ENCODE measurements at places on chromosomes 1 and 21. TPM values are rescaled to one million over a fixed set of nuclear protein-coding genes. Genes with fewer than 3 reads are reported as not detected.

The AMPD1 gene
- polyA plus RNA-seq, result not detected

DNA sequence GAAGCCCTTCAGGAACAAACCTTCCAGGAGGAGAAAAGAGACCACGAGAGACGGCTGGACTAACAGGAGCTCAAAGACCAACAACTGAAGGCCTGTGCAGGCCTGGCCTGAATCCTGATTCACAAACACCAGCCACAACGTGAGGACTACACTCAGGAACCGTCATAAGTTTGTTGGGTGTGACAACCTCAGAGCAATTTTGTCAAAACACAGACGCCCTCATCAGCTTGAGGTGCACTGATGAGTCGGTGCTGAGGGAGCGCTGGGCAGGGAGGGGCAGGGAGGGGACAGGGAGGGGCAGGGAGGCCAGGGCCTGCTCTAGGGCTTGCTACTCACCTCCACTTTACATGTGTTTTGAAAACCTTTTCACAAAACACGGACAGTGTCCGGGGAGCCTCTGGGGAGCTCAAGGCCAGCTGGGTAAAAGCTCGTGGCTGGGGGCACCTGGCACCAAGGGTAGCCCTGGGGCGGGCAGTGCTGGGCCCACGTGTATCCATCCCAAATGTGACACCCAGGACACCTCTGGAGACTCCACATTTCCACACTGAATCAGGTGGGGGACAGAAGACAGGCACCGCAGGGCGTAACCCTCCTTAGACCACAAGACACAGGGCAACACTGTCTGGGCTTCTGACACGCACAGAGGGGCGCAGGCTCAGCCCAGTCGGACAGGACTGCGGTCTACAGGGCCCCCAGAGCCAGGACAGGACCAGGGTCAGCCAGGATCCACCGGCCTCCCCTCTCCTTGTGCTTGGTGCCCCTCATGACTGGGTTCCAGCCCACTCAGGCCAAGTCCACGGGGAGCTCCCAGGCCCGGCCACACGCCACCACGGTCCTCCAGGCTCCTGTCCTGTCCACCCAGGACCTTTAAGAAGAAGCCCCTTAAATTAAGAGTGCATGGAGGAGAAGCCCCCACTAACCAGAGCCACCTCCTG lies 16.5 kb downstream of the LSS start:
- DNase-seq, result no peak

- no peak for DNase-seq
These were observed 8.4 kb upstream of the USP33 start for GRCh38 chr1:77768006-77768405.

The HEYL gene
- 7.6 TPM for polyA plus RNA-seq

The ELAVL4 gene
- polyA plus RNA-seq, result 0.04 TPM

DNA sequence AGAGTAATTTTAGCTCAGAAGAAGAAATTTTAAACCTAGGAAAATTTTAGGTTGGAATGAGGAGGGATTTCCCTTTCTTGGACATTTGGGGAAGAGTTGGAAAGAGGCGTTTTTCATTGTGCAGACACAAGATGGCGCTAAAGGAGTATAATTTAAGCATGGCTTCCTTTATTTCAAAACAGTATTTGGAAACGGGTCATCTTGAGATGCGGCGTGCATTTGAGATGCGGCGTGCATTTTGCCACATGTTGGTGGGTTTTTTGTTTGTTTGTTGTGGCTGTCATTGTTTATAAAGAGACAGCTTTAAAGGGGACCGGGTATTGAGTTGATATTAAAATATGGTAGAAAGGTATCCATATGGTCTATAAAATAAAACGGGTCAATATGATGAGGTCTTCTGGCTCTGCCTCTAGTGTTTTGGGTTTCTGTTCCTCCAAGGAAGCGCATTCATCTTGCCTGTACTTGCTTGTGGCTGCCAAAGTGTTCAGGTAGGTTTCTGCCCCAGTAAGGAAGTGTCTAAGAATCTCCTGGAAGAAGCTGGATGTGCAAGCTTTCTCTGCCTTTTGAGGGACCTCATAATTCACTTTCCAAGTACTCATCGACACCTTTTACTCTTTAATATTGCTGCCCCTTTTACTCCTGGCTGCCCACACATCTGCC lies 210.3 kb downstream of the SLC35F3 start:
- peak; percentile 83 for DNase-seq

DNA sequence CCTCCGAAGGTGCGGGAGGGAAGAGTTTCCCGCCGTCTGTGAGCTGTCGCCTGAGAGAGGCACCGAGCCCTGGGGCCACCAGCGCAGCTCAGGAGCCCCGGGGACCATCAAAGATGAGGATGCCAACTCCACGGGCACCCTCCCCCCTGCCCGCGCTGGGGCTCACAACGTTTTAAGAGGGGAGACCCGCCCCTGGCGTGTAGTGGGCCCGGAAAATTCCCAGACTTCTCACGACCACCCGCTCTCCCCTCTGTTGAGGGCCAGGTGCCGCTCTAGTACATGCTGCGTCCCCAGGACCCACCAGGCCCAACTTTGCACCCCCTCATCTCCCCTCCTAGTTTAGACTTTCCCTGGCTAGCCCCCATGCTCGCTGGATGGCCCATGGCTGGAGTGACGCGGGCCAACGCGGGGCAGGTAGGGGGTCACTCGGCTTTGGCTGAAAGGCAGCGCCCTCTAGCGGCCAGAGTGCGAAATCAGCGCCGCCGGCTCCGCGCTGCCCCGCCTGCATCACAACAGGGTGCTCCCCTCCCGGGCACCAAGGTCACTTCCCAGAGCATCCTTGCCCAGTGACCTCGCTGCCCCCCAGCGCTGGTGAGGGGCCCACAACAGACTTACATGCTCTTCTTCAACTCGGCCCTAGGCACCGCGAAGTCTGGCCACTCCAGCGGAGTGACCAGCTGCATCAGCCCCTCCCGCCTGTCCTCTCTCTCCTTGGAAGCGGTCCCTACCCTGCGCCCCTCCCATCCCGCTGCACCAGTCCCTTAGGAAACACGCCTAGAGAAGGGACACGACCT lies 1.8 kb downstream of the CD160 start:
- peak; percentile 65 for DNase-seq

The S100A2 gene
- polyA plus RNA-seq, result 261 TPM

The CD52 gene
- polyA plus RNA-seq, result 600 TPM

GRCh38 chr1:101291562-101292380 lies 55.0 kb downstream of the S1PR1 start:
- DNase-seq, result peak; percentile 17

DNA sequence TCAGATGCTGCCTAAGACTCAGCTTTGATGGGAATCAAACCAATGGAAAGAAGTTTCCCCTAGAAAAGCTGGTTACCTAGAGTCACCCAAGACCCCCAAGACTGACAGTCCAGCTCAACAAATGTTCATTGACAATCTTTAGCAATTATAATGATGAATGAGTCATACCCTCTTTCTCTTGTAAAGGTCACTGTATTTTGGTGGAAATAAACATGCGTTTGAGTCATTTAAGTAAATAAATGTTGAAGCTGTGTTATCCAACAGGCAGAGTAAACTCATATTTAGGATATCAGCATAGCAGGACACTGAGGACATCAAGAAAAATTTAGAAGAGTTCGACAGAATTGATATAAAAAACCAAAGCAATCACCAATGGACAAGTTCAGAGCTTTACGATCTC lies 295.9 kb downstream of the RGS7 start:
- DNase-seq, result no peak

The GSTM1 gene
- 36.9 TPM for polyA plus RNA-seq
